Stimulated activated CD4-positive, alpha-beta T cell treated with anti-CD3 and anti-CD28 coated beads, Interleukin-12 subunit alpha, Interleukin-12 subunit beta, amount 100 ng/mL, for 4 hours (primary cell): ENCODE measurements at places on chromosomes 13 and 19.

DNA sequence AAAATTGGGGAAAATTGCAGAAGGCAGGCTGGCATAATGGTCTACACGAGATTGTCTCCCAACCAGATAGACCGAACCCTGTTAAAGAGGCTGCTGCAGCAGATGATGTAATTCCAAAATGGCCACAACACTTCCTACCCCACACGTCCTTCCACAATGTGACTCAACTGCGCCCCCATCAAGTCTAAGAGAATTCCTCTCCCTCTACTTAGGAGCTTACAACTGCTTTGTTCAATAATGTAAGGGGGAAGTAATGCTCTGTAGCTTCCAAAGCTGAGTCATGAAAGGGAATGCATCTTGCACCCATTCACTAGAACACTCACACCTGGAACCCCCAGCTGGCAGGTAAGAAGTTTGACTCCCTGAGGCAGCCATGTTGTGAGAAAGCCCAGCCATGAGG is 117.8 kb upstream of the IRS2 start:
- DNase-seq: no peak

DNA sequence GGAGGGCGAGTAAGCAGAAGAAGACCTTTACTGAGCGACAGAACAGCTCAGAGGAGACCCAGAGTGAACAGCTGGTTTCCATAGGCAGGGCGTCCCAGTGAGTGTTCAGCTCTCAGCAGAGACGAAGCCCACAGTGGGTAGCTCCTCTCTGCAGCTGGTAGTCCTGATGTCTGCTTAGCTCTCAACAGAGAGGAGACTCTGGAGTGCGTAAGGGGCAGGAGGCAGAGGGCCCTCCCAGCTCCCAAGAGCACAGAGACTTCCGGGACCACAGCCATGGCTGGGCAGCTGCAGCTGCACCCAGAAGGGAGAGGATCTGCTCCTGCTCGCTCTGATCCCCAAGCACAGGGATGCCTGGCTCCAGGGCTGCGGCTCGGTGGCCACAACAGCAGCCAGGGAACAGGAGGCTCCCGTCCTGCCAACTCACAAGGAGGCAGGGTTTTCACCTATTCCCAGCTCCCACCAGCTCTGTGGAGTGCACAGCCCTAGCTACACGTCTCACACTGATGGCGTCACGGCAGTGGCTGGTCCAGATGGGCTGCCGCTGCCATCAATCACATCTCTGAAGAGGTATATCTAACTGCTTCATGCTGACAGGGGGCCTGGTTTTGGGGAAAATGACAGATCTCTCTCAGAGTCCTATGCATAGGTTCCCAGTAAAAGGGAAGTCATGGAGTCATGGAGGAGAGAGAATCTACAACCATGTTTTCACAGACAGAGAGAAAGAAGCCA is 2660.1 kb upstream of the PCDH20 start:
- no peak for DNase-seq

GRCh38 chr19:45150751-45151281 is 10.0 kb downstream of the NKPD1 start:
- DNase-seq: no peak

DNA sequence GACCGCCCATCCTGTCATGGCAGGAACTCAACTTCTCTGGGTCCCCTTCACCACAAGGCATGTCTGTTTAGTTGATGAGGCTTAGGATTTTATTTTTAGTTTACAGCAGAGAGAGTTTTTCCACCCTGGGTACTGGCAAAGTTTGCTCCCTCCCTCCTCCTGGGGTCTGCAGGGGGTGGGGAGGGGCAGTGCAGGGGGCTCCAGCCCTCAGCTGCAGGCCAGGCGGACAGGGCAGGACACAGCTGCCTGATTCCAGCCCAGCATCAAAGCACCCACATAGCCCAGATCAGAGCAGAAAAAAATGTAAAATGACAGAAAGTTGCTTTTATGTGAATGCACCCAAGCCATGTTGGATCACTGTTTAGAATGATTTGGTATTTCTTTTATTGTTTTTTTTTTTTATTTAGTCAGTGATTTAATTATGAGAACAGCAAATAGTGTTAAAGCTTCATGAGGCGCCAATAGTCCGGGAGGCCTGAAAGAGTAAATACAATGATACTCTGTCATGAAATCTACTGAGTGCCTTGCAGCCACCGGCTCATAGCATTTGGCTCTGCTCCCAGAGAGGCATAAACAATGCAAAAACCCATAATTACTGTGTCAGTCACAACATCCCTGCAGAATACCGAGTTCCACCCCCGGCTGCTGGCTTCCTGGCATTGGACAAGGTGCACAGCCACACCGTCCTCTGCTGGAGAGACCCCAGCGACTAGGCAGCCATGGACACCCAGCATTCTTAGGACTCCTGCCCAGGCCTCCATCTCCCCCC is 923.5 kb downstream of the UQCRFS1 start:
- no peak for DNase-seq

- no peak for DNase-seq
Measured at GRCh38 chr13:74200081-74200480, 65.9 kb upstream of the KLF12 start.

DNA sequence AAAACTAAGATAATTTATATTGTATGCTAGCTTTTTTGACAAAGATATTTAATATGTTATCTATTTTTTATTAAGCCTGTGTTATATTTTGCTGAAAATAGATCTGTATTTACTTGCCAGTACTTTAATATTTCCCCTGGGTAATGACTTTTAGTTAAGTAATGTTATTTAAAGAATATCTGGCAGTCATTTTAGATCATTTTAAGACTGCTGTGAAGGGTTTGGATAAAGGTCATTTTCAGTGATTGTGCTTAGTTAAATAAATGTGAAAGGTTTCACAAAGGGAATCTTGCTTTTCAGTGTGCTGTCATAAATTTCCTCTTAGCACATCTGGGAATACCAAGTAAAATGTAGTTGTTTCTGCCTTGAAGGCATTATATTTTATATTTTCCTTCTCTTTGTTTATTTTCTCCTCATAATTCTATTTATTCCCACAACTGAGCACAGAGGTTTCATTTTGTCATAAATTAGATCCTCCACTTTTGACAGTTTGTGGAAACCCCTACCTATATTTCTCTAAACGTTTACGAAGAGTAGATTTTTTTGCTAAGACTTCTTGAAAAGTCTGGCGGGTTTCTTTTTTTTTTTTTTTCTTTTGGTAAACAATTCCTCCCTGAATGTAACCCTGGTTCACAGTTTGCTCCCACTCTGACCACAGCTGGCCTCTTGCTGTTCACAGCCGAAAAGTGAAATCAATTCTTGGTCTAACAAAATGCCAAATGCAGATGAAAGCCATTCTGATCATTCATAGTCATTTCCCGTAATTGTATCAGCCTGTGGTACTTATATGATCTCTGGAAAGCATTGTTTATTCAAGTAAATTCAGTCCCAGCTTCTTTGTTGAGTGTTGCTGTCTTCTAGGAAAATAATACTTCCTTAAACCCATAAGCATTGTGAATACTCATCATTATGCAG is 87.8 kb downstream of the MAB21L1 start:
- DNase-seq: no peak

DNA sequence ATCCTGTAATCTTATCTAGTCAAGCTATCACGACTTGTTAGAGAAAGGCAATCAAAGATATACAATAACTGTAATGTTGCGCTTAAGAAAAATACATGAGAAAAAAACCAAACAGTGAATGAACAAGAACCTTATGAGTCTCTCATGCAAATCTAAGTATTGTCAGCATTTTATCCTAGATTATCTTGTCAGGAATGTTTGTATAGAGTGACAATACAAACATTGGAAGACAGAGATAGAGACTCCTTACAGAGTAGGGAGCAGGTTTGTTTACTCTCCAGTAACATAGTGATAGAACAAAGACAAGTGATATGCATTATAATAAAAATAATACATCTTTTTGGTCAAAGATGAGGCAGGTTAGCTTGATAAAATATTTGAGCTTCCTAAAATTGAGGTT is 444.8 kb downstream of the SLITRK5 start:
- no peak for DNase-seq

- DNase-seq: no peak
Measured at GRCh38 chr13:44573071-44573470, 3.1 kb downstream of the TSC22D1 start.

DNA sequence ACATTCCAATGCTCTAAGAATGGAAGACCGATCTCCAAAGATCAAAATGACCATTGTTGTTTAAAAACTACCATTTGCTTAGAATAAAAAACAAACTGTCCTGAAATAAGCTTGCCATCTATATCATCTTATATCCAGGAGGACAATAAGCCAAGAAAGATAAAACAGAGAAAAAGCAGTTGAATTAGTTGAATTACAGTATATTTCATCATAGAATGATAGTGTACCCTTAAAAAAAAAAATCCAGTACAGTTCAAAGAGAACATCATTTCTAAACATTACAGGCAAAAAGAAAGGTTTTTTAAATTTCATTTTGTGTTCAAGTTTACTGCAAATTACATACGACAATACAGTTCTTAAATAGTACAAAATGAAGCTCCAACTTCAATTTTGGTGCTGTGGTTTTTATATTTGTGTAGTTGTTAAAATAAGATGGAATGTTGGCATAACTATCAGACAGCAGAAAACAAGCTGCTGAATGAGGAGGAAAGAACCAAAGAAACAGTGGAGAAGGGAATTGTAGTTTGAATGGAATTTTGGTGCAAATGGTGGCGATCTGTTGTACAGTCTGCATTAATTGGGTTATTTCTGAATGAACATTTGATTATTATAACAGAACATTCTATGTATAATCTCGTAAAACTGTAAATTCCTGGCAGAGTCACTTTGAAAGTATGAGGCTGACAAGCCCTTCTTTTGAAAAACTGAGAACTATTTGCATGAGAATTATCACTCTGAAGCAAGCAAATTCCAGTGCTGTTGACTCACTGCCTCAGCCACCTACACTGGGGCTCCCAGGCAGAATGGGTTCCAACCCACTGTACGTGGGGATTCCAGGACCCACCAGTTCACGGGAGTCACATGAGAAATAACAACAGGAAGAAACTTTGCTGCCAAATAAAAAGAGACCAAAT is 37.7 kb downstream of the LHFPL6 start:
- no peak for DNase-seq

DNA sequence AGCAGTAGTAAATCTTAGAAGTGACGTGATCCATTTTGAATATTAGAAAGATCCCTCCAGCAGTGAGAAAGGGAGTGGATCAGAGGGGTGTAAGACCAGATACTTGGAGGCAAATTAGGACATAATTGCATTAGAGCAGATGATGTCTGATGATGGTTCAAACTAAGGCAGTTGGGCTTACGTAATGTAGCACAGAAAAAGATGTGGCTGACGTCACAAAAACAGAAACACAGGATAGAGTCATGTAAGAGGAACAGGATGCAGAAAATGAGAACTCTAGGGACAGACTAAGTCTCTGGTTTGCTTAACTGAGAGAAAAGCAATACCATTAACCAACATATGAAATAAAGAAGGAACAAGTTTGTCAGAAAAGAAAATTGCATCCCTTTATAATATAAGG is 392.5 kb upstream of the DACH1 start:
- no peak for DNase-seq

GRCh38 chr19:54523403-54523802 is 20.8 kb downstream of the LAIR2 start:
- peak; percentile 25 for DNase-seq

DNA sequence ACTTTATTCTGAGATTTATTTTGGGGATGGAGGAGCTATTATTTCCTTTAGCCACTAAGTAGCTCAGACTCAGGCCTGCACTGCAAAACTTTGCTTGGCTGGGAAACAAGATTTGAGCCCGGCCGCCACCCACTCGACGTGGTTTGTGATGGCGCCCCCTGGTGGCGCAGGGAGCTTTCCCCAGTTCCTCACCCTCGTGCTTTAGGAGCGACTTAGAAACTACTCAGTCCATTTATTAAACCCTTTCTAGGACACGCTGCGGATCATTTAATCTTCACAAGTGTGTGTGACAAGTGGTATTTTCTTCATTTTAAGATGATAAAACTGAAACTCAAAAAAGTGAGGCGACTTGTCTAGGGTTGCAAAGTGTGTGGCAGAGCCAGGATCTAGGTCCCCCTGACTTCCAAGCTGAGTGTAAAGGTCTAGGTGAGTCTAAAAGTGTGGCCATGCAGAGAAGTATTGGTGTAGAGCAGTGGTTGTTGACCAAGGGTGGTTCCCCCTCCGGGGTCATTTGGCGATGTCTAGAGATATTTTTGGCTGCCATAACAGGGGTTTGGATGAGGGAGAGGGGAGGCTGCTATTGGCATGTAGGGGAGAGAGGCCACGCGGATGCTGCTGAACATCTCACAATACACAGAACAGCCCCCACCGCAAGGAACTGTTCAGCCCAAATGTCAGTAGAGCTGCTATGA is 2.2 kb downstream of the CXCL17 start:
- DNase-seq: peak; percentile 83

- peak; percentile 46 for DNase-seq
Measured at GRCh38 chr19:16374436-16374835, 49.8 kb downstream of the KLF2 start.

DNA sequence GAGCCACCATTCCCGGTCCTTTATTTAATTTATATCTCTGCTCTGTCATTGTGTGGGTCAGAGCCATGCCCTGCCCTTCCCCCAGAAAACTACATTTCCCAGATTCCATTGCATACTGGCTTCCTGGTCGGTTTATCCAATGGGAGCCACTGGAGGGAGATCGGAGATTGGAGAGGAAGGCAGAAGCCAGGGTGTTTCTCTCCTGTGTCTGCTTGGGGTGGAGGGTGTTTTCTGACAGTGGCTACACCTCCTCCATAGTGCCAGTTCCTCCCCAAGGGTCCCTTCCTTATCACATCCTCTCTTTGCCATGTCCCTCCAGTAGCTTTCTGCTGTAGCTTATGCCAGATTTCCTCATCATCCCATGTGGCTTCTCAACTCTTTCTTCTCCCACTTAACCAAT is 19.0 kb downstream of the OLFM2 start:
- no peak for DNase-seq

- DNase-seq: no peak
Measured at GRCh38 chr13:67137044-67137735, 92.9 kb downstream of the PCDH9 start.

DNA sequence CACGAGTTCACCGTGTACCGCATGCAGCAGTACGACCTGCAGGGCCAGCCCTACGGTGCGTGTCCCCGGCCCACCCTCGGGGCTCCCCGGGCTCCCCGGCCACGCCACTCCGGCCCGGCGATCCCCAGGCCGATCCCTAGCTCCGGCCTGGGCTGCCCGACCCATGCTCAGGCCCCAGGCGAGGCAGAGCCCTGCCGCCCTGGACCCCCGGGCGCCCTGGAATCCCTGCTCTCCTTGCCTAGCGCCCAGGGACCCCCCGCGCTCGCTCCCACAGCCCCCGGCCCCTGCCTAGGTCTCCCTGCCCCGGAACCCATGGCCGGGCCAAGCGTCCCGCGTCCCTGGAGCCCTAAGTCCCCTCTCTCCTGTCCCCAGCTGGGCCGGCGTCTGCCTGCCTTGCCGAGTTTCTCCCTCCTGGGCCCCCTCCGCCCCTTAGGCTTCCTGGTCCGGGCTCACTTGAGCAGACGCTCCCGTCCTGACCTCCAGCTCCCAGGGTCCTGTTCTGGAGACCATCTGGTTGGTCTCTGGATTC is 494 bp downstream of the NCLN start:
- DNase-seq: no peak
